ENCODE measurements at places on chromosomes 2 and 18.

DNA sequence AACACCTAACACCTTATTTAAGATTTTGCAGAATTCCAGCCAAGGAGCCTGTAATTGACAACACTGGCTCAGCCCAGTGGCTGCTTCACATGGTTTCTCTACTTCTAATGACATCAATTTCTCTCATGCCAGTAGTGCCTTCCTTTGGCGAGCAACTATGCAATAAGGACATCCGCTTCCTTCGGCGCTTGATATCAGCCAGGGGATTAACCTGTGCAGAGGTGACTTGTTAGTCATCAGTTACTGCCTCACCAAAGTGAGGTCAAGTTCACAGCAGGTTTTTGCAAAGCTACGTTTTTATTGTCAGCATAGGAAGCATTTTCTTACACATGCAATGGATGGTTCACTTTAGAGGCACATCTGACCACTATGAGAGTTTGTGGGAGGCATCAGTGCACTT lies 24.0 kb upstream of the EDAR start:
- DNase-seq: no peak

DNA sequence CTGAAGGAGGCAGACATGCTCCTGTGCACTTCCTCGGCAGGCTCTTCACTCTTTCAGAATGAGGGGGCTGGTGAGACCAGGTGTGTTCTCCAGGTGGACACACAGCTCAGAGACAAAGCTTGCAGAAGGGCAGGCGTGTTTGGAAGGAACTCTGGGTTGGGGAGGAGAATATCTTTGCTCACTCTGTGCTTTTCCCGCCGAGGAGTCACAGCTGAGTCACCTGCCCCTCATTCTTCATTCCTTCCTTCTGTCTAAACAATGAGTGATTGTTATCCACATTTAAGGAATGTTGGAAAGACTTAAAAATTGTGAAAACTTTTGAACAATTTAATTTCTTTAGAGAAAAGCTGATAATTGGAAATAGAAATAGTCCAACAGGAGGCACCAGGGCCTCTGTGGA lies 126.3 kb upstream of the TPO start:
- no peak for DNase-seq

GRCh38 chr2:231113489-231113888 lies 11.4 kb downstream of the HTR2B start:
- no peak for DNase-seq

GRCh38 chr18:38458698-38459097 lies 893.1 kb upstream of the CELF4 start:
- DNase-seq: no peak

GRCh38 chr2:39232141-39232540 lies 11.6 kb downstream of the CDKL4 start:
- no peak for DNase-seq

DNA sequence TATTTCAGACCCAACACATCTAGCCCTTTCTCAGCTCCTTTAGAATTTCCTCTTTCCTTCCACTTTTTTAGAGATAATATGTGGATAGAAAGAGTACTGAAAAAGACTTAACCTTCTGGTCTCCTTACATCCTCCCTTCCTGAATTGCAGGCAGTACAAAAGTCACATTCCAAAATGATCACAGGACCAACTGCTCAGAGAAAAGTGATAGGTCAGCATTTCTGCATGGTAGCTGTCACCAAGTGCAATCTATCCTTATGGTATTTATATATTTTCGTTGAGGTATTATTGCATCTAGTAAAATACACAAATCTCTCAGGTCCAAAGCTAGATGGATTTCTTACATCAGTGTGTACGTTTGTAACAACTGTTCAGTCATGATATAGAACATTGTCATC lies 427.5 kb downstream of the LPIN1 start:
- no peak for DNase-seq

GRCh38 chr2:186570604-186571003 lies 19.3 kb upstream of the ITGAV start:
- no peak for DNase-seq

DNA sequence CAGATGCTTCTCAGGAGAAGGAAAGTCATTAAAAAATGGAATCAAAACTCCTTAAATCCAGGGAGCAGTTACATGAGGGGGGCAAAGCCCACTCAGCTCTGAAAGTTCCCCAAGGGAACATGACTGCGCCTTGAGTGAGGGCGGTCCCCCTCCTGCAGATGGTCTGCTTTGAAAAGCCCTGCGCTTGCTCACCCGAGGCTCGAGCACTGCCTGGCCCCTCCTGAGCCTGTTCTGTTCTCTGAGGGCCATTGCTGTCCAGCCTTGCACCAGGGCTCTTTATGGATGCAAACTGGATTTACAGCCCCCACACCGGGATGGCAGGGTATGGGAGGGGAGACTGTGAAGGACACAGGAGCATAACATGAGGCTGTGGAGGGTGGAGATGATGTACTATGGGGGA lies 37.8 kb upstream of the DNMT3A start:
- DNase-seq: no peak

- DNase-seq: no peak
Observed at GRCh38 chr2:227816507-227817294, 3.1 kb downstream of the CCL20 start.

DNA sequence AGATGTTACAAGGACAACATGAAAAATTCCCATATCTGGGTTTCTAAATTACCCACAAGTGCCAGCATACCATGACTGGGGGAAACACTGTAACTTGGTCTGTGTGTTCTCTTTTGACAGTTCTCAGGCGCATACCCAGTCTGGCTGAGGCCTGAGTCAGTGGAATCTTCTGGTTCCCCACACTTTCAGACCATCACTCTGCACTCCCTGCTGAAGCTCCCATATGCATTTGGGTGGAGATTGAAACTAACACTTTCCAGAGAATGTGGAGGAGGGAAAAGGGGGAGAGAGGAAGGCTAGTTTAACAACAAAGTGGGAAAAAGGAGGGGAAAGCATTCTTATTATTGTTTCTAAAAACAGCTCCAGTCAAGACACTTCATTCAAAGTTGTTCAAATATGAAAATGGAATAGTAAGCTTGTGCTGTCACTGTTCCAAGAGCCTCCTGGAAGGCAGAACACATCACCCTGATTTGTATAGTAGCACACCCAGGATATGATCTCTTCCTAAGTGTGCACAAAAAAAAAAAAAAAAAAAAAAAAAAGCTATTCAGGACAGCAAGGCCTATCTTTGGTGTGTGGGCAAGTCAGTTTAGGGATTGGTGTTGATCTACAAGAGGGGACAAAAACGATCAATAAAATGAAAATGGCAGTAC lies 48.1 kb upstream of the CTIF start:
- no peak for DNase-seq

Measured in stimulated activated CD4-positive, alpha-beta T cell treated with anti-CD3 and anti-CD28 coated beads, Interleukin-4, amount 100 ng/mL, for 1 hour (primary cell).